ENCODE measurements at places on chromosomes 11 and 22.

- no peak for DNase-seq
Measured at GRCh38 chr11:35676611-35676965, 14.0 kb downstream of the TRIM44 start.

GRCh38 chr11:122046846-122047245 is 69.2 kb downstream of the BLID start:
- no peak for DNase-seq

DNA sequence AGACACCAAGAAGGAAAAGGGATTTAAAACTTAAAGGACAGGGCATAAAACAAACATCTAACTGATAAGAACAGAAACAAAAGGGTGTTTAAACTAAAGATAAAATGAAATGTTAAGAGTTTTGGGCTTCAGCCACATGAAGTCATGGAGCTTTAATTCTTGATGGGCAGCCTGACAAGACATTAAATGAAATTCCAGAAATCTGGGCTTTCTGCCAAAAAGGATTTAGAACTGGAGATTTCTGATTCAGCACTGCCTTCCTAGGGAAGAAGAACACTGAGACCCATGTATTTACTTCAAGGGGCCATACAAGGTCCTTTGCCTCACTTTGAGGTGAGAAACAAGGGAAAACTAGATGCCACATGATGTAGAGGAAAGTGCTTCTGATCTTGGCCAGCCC is 355.9 kb upstream of the RAG2 start:
- no peak for DNase-seq

DNA sequence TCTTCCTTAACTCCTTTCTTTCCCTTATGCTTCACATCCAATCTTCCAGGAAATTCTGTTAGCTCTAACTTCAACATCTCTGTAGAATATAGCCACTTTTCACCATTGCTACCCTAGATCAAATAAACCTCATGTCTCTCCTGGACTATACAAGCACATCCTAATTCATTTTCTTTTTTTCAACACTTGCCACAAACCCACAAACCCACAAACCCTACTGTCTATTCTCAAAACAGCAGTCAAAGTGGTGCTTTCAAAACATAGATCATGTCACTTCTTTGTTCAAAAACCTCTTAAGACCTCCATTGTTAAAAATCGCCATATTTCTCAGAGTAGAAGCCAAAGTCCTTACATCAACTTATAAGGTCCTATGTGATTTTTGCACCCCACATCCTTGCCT is 94.3 kb downstream of the PIWIL4 start:
- no peak for DNase-seq

DNA sequence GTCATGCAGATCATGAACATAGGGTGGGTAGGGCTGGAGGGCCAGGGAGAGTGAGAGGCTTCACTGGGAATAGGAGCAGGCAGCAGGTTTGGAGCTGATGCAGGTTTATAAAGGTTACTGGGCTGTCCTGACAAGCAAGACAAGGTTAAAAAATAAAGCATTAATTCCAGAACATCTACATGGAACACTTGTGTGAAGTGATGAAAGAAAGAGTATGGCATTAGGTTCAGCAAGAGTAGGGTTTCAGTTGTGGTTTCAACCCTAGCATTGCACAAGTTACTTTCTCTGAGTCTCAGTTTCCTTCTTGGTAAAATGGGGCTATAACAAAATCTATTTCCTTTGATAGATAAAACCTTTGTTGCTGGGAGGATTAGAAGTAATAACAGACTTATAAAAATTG is 114.6 kb upstream of the SESN3 start:
- DNase-seq = no peak
